Urothelium cell line (cell line): ENCODE measurements at places on chromosomes 16 and 17.

GRCh38 chr16:86575754-86576557, 2.4 kb upstream of the FOXL1 start:
- no peak for DNase-seq

DNA sequence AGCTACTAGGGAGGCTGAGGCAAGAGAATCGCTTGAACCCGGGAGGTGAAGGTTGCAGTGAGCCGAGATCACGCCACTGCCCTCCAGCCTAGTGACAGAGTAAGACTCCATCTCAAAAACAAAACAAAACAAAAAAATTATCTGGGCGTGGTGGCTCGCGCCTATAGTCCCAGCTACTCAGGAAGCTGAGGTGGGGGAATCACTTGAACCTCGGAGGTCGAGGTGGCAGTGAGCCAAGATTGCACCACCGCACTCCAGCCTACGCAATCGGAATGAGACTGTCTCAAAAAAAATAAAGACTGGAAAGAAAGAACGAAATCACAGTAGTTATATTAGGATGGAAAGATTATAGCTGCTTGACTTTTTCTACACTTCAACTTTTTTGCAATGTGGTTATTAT, 18.9 kb downstream of the COG1 start:
- no peak for DNase-seq

GRCh38 chr17:8402921-8403536, 5.4 kb upstream of the RNF222 start:
- no peak for DNase-seq

DNA sequence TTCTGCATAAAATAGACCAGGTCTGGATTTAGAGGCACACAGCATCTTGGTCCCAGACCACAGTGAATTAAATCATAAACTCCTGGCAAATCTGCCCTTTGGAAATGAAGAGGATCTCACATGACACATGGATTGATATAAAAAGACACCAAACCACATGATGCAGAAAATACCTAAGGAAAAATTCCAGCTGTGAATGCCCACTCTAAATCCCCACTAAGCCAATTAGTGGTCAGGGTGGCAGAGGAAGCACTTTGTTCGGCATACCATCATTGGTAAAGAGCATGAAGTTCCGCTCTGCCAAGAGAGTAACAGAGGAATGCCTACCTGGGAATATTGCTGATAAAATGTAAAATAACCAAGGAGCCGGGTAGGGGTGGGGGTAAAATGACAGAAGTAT, 32.4 kb upstream of the NOL11 start:
- no peak for DNase-seq

GRCh38 chr16:30526137-30526822, at the start of gene ZNF768:
ZNF768 (minus strand) TSS chr16:30526566; CDS start chr16:30526413, 153 bp downstream.
- DNase-seq, result peak; percentile 63

DNA sequence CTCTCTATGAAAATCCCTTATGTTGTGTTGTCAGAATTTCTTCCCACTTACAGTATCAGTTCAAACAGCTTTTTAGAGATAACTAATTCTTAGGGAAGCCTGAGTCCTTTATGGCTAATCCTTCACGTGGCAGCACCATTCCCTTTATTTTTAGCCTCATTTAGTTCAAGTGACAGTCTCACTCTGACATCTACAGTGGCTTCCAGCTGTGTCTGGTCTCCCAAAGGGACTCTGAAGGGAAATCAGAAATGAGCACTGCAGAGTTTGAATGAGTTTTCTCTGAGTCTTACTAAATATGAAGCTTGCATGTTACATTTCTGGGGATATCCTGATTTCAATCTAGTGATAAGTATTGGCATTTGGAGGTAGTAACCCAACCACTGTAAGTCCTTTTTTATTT, 1104.1 kb downstream of the CDH11 start:
- no peak for DNase-seq

DNA sequence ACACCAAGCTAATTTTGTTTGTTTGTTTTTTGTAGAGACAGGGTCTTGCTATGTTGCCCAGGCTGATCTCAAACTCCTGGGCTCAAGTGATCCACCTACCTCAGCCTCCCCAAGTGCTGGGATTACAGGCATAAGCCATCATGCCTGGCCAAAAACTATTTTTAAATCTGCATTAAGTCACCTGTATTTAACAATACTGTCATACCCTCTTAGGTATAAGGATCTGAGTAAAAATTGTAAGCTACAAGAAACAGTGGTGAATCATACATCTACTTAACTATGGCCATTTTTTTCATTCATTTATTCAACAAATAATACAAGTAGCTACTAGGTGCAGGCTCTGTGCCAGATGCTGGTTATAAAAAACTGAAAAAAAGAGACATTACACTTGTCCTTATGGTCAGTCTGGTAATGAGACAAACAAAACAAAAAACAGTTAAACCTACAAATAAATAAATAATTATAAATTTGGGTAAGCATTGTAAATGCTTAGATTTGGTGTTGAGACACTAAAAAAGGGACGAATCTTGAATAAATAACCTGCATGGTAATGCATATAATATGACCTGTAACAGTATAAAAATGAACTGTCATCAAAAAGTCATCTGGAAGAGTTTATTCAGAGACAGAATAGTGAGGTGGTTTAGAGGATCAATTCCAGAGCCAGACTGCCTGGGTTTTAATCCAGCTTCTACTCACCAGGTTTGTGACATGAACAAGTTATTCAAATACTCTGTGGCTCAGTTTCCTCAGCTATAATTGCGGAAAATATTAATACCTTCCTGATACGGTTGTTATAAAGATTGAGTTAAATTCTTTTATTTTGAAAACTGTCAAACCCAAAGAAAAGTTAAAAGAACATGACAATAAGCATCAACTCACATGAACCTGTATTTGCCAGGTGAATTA, 26.8 kb downstream of the BRIP1 start:
- DNase-seq, result no peak

- DNase-seq, result no peak
Observed at GRCh38 chr16:73028721-73029361, 19.1 kb downstream of the ZFHX3 start.

- no peak for DNase-seq
Observed at GRCh38 chr17:50691550-50692447, 15.9 kb downstream of the ANKRD40 start.

DNA sequence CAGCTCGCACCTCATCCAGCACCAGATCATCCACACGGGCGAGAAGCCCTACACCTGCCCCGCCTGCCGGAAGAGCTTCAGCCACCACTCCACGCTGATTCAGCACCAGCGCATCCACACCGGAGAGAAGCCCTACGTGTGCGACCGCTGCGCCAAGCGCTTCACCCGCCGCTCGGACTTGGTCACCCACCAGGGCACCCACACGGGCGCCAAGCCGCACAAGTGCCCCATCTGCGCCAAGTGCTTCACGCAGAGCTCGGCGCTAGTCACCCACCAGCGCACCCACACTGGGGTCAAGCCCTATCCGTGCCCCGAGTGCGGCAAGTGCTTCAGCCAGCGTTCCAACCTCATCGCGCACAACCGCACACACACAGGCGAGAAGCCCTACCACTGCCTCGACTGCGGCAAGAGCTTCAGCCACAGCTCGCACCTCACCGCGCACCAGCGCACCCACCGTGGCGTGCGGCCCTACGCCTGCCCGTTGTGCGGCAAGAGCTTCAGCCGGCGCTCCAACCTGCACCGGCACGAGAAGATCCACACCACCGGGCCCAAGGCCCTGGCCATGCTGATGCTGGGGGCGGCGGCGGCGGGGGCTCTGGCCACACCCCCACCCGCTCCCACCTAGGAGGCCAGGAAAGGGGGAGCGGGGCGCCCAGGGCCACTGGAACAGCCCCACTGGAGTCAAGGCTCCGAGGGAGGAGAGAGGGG, 7.5 kb downstream of the ZNF205 start:
- DNase-seq, result no peak

DNA sequence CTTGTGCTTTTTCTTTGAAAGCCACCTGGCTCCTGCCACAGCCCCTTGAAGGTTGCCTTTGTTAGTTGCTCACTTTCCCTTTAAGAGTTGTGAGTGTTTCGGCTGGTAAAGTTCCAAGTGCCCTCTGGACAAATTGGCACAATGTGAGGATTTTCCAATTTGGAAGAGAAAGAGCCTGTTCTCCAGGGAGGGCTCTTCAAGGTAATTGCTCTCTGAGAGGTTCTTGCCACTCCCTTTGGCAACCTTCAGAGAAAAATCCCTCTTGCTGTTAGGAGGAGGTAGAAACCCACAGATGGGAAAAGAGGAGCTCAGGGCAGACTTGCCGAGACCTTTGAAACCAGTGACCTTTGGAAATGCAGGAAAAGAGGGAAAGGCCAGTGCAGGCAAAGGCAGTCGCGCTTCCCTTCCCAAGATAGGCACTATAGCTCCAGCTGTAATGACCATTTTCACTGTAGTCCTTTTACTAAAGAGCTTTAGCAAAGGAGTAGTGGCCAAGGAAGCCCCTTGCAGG, 49.0 kb upstream of the AKAP1 start:
- DNase-seq, result no peak

DNA sequence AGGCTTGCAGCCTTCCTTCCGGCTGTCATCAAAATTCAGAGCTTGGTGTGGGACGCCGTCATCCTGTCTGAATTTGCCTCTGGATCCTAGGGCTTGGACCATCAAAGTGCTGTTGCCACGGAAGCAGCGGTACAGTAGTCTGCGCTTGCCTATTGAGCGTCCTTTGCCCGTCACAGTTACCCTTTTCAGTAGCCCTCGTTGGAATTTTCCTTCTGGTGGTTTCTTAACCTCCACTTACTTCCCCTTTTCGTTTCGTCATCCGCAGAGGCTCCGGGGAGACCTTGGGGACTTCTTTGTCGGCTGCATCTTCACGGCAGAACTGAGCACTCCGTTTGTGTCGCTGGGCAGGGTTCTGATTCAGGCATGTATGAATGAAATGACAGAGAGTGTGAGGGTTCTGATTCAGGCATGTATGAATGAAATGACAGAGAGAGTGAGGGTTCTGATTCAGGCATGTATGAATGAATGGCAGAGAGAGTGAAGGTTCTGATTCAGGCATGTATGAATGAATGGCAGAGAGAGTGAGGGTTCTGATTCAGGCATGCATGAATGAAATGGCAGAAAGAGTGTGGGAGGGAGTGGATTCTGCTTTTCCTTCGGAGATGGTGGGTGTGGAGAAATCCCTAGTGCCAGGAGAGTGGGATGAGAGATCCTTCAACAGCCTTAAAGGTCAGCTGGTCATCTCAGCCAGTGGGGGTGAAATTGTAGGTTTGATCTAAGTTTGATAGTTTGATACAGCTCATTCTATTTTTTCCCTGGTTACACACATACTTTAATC, 8.0 kb downstream of the TLCD3A start:
- no peak for DNase-seq

DNA sequence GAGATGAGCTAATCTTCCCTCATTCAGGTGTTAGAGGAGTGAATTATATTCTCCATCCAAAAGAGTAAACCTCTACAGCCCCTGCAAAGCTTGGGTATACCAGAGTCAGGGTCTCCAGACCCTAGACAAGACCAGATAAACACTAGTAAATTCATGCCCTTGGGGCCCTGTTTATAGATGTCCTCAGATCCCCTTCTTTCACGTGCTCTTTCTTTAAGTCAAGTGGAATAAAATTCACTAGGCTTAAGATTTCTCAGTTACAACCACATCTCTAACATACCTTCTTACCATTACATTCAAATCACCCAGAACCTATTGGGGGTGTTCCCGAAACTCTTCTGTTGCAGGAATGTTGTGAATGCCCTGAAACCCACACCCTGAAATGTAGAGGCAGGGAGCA, 2.2 kb upstream of the C17orf58 start:
- no peak for DNase-seq

DNA sequence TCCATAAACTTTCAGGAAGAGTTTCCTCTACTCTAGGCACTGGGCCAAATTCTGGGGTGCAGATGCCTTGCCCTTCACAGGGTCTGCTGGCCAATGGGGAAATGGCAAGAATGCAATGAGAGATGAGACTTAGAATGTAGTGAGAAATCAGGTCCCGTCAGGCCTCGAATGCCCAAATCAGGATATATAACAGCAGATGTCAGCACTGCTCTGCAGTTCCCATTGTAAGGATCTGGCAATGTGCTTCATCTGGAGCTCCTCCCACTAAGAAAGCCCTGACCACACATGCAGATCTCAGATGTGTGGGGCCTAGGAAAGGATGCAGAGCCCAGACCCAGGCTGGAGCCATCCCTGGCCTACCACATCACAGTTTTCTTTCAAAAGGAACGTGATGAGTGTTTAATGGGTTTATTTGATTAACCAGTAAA, 13.9 kb upstream of the LPCAT2 start:
- DNase-seq, result peak; percentile 34

- no peak for DNase-seq
Observed at GRCh38 chr17:39016193-39017153, 49.3 kb upstream of the FBXO47 start.

GRCh38 chr16:50933262-50933661, 191.4 kb downstream of the CYLD start:
- DNase-seq, result no peak

GRCh38 chr17:60704170-60704569, 26.5 kb downstream of the BCAS3 start:
- DNase-seq, result no peak

- DNase-seq, result no peak
Observed at GRCh38 chr16:84254062-84254461, 14.2 kb upstream of the KCNG4 start.

DNA sequence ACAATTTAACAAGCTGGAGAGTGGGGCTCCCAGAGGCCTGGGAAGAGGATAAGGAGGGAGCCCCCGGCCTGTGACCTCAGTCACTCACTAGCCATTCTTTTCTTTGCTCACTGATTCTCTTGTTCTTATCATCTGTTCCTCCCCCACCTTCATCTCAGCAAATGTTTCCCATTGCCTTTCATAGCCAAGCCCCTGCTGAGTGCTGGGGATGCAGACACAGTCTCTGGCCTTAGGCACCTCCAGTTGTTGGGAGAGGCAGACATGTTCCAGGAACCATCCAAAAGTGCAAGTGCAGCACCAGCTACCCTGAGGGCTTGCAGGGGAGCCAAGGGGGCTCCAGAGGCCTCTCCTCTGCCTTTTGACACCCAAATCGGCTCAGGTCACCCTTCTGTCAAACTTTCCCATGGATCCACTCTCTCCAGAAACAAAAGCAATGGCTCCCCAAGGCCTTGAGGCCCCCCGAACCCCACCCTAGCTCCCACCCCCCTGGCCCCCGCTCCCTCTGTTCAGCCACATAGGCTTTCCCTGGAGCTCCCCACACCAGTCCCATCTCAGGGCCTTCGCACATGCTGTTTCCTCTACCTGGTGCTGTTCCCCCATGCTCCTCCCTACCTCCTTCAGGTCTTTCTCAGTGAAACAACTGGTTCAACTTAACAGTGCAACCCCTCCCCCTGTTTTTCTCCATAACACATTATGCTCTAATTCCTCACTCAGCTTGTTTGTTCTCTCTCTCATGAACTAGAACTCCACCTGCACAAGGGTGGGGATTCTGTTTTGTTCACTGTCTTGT, 14.9 kb upstream of the KCNJ12 start:
- no peak for DNase-seq

DNA sequence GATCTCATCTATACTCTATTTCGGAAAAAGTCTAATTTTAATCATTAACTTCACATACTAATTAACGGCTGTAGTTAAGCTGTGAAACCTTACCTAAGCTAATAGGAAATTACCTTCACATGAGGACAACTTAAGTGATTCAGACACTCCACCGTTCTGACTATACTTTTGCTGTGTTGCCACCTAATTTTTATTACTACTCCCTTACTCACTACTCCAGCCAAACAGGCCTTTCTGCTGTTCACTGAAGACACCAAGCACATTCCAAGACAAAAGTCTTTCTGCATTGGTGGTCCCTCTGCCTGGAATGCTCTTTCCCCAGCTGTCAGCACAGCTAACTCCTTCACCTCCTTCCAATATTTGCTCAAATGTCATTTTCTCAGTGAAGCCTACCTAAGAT, 1.3 kb downstream of the CMTR2 start:
- no peak for DNase-seq

- no peak for DNase-seq
Observed at GRCh38 chr17:21208352-21208751, 5.6 kb downstream of the TMEM11 start.

- DNase-seq, result no peak
Observed at GRCh38 chr16:78461087-78461486, 361.6 kb downstream of the WWOX start.
